ENCODE measurements at places on chromosomes 13 and 19. TPM values are rescaled to one million over a fixed set of nuclear protein-coding genes. Genes with fewer than 3 reads are reported as not detected.

- no peak overlapping the region for H3K4me3 ChIP-seq
- no peaks in the 10 kb centered on the region for H3K27me3 ChIP-seq
- no peaks in the 10 kb centered on the region for H3K4me1 ChIP-seq
- no peak overlapping the region for H3K27ac ChIP-seq
- no peaks in the 10 kb centered on the region for H3K36me3 ChIP-seq
Measured at GRCh38 chr19:17424743-17425365, 5.0 kb downstream of the MVB12A start.

GRCh38 chr19:18416778-18417249 is 2.4 kb upstream of the SSBP4 start:
- peaks cover 2% of the 10 kb centered on the region for H3K36me3 ChIP-seq
- DNase-seq, result no peak
- H3K4me3 ChIP-seq, result peak overlapping the region; percentile 60

DNA sequence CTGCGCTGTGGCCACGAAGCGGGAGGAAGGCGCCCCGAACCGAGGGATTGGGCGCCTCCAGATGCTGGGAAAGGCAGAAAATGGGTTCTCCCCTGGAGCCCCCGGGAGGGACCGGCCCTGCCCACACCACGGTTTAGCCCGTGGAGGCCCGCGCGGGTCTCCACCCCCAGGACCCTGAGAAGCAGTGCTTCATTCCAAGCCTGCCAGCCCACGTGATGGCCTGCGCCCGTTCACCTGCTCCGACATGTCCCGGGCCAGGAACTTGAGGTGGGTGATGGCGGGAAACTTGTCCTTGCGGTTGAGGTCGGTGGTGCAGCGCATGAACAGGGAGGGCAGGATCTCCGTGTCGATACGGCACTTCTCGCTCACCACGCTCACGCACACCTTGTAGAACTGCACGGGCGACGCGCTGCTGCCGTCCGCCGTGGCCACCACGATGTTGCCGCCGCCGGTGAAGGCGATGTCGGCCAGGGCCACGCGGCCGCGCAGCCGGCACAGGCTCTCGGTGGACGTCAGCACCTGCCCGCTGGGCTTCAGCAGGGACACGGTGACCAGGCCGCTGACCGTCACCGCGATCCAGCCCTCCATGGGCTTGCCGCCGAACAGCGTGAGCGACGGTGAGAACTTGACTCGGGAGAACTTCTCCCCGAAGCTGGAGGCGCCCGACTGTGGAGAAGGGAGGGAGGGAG is 7.3 kb downstream of the MED16 start:
- no peak for DNase-seq
- H3K27me3 ChIP-seq, result no peaks in the 10 kb centered on the region
- H3K4me3 ChIP-seq, result no peak overlapping the region
- H3K27ac ChIP-seq, result no peak overlapping the region

Gene CAPN12
- total RNA-seq, result 58.5 TPM

GRCh38 chr13:40074338-40074737 is 418.9 kb downstream of the COG6 start:
- no peaks in the 10 kb centered on the region for H3K36me3 ChIP-seq
- H3K27ac ChIP-seq, result no peak overlapping the region
- H3K4me1 ChIP-seq, result no peaks in the 10 kb centered on the region
- no peak for DNase-seq
- no peaks in the 10 kb centered on the region for H3K27me3 ChIP-seq
- no peak overlapping the region for H3K4me3 ChIP-seq

GRCh38 chr19:33441277-33441699 is 67.8 kb downstream of the CEBPG start:
- no peaks in the 10 kb centered on the region for H3K27me3 ChIP-seq
- H3K4me3 ChIP-seq, result no peak overlapping the region
- no peaks in the 10 kb centered on the region for H3K4me1 ChIP-seq
- no peak overlapping the region for H3K27ac ChIP-seq
- DNase-seq, result no peak

Gene TPP2
- 31.6 TPM for total RNA-seq

GRCh38 chr13:38191016-38191415 is 158.6 kb upstream of the UFM1 start:
- H3K27ac ChIP-seq, result no peak overlapping the region
- no peak for DNase-seq
- H3K36me3 ChIP-seq, result no peaks in the 10 kb centered on the region
- no peak overlapping the region for H3K4me3 ChIP-seq
- H3K27me3 ChIP-seq, result no peaks in the 10 kb centered on the region
- no peaks in the 10 kb centered on the region for H3K4me1 ChIP-seq

GRCh38 chr13:23629566-23630272 is 59.5 kb downstream of the TNFRSF19 start:
- H3K4me1 ChIP-seq, result no peaks in the 10 kb centered on the region
- no peak for DNase-seq
- H3K27ac ChIP-seq, result no peak overlapping the region
- H3K4me3 ChIP-seq, result no peak overlapping the region
- H3K27me3 ChIP-seq, result no peaks in the 10 kb centered on the region
- H3K36me3 ChIP-seq, result no peaks in the 10 kb centered on the region

GRCh38 chr19:44925114-44925891 is 10.9 kb downstream of the APOC1 start:
- no peak overlapping the region for H3K4me3 ChIP-seq
- H3K27ac ChIP-seq, result no peak overlapping the region
- H3K36me3 ChIP-seq, result no peaks in the 10 kb centered on the region
- no peaks in the 10 kb centered on the region for H3K4me1 ChIP-seq
- no peak for DNase-seq
- H3K27me3 ChIP-seq, result no peaks in the 10 kb centered on the region

DNA sequence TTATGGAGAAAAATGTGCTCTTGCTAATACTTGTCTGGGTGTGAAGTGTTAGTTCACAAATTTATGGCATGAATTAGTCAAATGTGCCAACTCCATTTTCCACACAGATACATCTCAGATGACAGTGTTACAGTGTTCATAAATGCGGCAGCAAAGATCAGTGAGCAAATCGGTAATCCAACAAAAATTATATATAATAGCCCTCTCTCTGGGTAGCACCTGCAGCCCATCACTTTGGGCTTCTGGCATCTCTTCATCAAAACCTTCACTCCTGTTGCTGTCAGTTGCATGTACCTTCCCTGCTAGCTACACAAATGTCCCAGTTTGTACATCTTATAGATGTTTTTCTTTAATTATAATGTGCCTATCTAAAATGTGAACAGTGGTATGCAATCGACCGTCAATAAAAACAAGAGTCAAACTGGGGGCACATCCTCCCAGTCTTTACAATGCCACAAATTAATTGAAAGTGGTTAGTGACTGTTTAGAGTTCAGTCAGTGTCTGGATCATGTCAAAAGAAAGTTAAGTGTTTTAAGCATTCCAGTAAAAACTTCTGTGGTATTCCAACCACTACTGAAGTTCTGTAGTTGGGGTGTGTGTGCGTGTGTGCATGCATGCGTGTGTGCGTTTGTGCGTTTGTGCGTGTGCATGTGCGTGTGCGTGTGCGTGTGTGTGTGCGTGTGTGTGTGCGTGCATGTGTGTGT is 448.9 kb downstream of the DCT start:
- DNase-seq, result no peak
- no peaks in the 10 kb centered on the region for H3K36me3 ChIP-seq
- H3K27me3 ChIP-seq, result no peaks in the 10 kb centered on the region
- H3K4me3 ChIP-seq, result no peak overlapping the region

Gene FPR3
- 0.08 TPM for total RNA-seq

GRCh38 chr13:20221772-20222171 is 10.3 kb downstream of the GJB6 start:
- no peak overlapping the region for H3K27ac ChIP-seq
- no peaks in the 10 kb centered on the region for H3K36me3 ChIP-seq
- H3K4me1 ChIP-seq, result no peaks in the 10 kb centered on the region
- no peak overlapping the region for H3K4me3 ChIP-seq
- no peak for DNase-seq

DNA sequence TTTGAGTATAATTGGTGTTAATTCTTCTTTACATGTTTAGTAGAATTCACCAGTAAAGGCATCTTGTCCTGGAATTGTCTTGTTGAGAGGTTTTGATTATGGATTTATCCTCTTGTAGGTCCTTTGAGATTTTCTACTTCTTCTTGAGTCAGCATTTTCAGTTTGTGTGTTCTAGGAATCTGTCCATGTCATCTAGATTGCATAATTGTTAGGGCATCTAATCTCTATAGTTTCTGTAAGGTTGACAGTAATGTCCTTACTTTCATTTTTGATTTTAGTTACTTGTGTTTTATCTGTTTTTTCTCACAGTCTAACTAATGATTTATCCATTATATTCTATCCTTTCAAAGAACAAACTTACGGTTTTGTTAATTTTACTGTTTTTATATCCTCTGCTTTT is 492.0 kb downstream of the FGF9 start:
- no peak overlapping the region for H3K27ac ChIP-seq
- H3K4me1 ChIP-seq, result no peaks in the 10 kb centered on the region
- no peak overlapping the region for H3K4me3 ChIP-seq
- DNase-seq, result no peak

Gene DOCK6
- 19.4 TPM for total RNA-seq

GRCh38 chr19:28444362-28444761 is 768.6 kb downstream of the UQCRFS1 start:
- H3K36me3 ChIP-seq, result no peaks in the 10 kb centered on the region
- peaks cover 11% of the 10 kb centered on the region for H3K27me3 ChIP-seq
- H3K27ac ChIP-seq, result no peak overlapping the region

- no peak overlapping the region for H3K27ac ChIP-seq
- H3K27me3 ChIP-seq, result no peaks in the 10 kb centered on the region
- DNase-seq, result no peak
- H3K36me3 ChIP-seq, result no peaks in the 10 kb centered on the region
- H3K4me3 ChIP-seq, result no peak overlapping the region
Measured at GRCh38 chr13:100182900-100183490, 94.1 kb downstream of the PCCA start.

DNA sequence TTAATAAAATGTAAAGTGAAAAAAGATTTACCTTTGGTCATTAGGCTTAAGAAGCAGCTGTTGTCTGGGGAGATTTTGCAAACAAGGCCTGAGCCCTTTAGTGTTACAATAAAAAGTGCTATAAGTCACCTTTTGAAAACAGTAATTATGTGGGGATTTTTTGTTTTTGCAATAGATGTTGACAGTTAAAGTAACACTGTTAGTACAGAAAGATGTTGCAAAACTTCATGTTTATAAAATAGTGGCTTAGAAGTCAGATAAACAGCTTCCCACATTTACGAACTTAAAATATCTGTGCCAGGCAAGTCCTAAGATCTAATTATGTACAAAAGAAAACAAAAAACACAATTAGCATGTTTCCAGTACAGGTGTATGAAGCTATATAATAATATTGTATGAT is 138.0 kb upstream of the IRS2 start:
- no peak for DNase-seq
- H3K27ac ChIP-seq, result no peak overlapping the region
- no peaks in the 10 kb centered on the region for H3K36me3 ChIP-seq
- no peak overlapping the region for H3K4me3 ChIP-seq
- no peaks in the 10 kb centered on the region for H3K27me3 ChIP-seq

DNA sequence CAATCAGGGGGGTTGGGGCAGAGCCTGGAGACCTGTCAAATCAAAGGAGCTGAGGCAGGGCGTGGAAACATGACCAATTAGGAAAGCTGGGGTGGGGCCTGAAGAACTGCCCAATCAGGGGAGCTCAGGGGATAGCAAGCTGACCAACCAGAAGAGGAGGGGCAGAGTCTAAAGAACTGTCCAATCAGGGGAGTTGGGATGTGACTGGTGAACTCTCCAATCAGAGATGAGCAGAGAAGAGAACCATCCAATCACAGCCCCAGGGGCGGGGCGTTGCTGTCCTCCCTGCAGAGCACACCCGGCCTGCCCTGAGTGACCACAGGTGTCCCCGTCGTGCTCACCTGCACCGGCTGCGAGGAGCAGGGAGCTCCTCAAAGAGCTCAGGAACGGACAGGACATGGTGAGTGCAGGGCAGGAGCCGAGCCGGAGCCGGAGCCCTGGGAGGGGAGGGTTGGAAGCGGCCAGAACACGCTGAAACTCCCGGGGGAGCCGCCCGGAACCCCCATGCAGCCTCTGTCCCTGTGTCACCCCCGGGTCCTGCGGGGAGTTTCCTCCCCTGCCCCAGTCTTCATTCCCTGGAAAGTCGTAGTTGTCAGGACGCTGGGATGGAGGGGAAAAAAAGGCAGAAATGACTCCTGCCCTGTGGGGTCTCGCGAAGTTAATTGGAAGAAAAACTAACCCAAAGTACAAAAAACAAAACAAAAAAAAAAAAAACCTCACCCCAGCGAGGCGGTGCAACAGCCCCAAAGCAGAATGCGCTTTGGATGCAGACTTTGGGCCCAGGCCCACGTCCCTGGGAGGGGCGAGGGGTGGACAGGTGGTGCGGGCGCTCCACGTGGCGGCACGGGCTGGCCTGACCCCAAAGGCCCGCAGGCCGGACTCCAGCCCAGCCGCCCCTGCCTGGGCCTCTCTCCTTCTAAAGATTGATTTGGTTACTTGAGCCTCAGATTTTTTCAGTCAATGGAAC is at the start of gene ZNF556:
TSS of gene ZNF556 (plus strand) at position 311 of the 967 bp plus-strand sequence. CDS start at position 398, 87 bp downstream.
- no peaks in the 10 kb centered on the region for H3K4me1 ChIP-seq
- H3K36me3 ChIP-seq, result no peaks in the 10 kb centered on the region
- H3K27ac ChIP-seq, result no peak within 1 kb of the TSS

Gene CACNG7
- total RNA-seq, result 7.7 TPM

GRCh38 chr13:23748109-23748990 is 140.8 kb downstream of the MIPEP start:
- DNase-seq, result no peak
- no peak overlapping the region for H3K4me3 ChIP-seq
- no peaks in the 10 kb centered on the region for H3K36me3 ChIP-seq
- no peak overlapping the region for H3K27ac ChIP-seq
- no peaks in the 10 kb centered on the region for H3K4me1 ChIP-seq
- H3K27me3 ChIP-seq, result no peaks in the 10 kb centered on the region

GRCh38 chr19:24073807-24074206 is 13.2 kb upstream of the ZNF254 start:
- no peaks in the 10 kb centered on the region for H3K36me3 ChIP-seq
- no peak overlapping the region for H3K27ac ChIP-seq
- DNase-seq, result no peak

DNA sequence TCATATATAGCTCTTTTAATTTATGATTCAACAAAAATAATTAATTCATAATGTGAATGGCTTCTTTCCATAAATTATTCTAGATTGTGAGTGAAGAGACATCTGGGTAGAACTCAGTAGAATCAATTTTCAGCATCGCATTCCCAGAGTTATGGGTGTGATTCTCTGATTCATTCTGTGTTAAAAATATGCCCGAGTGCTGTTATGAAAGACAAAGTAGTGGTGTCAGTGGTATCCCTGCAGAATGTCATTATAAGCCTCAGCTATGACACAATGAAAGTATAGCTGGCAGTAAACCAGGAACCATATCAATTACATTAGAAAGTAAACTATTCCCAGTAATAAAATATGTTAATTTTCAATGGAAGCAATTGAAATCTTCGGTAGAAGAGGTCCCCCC is 480.5 kb upstream of the SLITRK1 start:
- DNase-seq, result no peak
- no peaks in the 10 kb centered on the region for H3K4me1 ChIP-seq
- no peaks in the 10 kb centered on the region for H3K27me3 ChIP-seq

Gene TEX26
- not detected for total RNA-seq

- H3K4me3 ChIP-seq, result no peak overlapping the region
- no peaks in the 10 kb centered on the region for H3K4me1 ChIP-seq
- no peak overlapping the region for H3K27ac ChIP-seq
- H3K27me3 ChIP-seq, result no peaks in the 10 kb centered on the region
Measured at GRCh38 chr19:9570255-9570654, 14.0 kb downstream of the ZNF121 start.

GRCh38 chr19:29815231-29815630 is 3.4 kb downstream of the CCNE1 start:
- DNase-seq, result no peak
- H3K36me3 ChIP-seq, result peaks cover 9% of the 10 kb centered on the region
- no peaks in the 10 kb centered on the region for H3K27me3 ChIP-seq
- peaks cover 13% of the 10 kb centered on the region for H3K4me1 ChIP-seq
- no peak overlapping the region for H3K27ac ChIP-seq

Gene MBD3L3
- total RNA-seq, result not detected

Gene CALR3
- not detected for total RNA-seq

All from Panc1 (cell line).